Thyroid gland (tissue), 4 donors: ENCODE measurements at places on chromosomes 6 and 20. TPM values are rescaled to one million over a fixed set of nuclear protein-coding genes. Genes with fewer than 3 reads are reported as not detected.
A peak's percentile ranks its signal among the peaks of the same experiment; 100 is the strongest.

GRCh38 chr6:72616406-72617015 is 5.4 kb upstream of the KCNQ5 start:
- no peak for DNase-seq

DNA sequence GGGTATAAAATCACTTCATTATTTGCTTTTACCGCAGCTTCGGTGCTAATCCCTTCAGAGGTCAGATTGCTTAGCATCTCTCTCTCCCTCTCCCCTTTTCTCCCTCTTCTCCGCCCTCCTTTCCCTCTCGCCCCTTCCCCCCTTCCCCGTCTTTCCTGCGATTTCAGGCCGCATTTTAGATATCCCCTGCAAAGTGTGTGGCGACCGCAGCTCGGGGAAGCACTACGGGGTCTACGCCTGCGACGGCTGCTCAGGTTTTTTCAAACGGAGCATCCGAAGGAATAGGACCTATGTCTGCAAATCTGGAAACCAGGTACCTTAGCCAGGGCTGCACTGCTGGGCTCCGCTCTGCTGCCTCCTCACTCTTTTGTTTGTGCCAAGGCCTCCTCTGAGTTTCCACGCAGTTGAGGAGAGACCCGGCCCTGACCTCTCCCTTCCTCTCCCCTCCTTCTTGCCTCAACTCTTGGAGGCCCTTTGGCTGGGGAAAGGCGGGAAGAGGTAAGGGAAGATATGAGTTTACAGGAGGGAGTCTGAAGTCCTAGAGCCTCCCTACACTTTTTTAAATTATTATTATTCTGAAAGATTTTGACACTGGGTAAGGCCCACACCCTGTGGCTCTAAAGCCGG is 5.6 kb downstream of the NR2E1 start:
- DNase-seq, result no peak

DNA sequence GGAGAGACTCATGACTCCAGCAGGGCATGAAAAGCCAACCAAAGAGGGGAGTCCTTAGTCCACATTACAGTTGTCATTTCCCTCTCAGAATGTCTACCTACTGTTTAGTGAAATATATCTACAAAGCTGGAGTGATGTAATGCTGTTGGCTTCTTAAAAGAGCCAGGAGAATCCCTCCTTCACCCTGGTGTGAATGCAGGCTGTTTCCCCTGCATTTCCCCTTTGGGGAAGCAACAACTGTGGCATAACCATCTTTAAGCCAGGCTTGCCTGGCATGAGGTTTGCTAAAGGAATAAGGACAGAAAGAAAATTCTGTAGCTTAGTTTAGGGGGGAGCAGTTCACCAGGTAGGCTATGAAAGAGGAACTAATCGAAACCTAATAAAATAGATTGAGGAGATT is 129.5 kb downstream of the CRYBG1 start:
- DNase-seq, result no peak

GRCh38 chr20:8434326-8434876 is 302.3 kb downstream of the PLCB1 start:
- no peak for DNase-seq

DNA sequence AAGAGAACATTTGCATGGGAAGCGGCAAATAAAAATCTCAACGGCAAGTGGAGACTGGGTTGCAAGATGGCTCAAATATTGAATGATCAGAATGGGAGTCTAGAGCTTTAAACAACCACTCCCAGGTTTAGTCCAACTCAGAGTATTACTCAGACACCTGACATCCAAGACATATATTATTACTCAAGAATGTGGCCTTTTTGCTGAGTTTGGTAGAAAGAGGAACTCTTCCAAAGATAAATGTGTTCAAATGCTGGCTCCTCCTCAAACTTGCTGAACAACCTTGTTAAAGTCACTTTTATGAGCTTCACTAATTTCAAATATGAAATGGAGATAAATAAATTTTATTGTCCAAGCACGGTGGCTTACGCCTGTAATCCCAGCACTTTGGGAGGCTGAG is 77.8 kb downstream of the ESR1 start:
- DNase-seq, result no peak

DNA sequence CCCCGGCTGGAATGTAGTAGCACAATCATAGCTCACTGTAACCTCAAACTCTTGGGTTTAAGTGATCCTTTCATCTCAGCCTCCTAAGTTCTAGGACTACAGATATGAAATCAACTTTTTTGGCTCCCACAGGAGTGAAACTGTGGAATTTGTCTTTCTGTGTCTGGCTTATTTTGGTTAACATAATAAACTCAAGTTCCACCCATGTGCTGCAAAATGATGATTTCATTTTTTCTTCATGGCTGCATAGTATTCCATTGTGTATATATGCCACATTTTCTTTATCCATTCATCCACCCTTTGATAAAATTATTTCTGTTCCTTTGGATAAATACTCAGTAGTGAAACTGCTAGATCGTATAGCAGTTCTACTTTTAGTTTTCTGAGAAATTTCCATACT is 29.9 kb downstream of the RNGTT start:
- DNase-seq, result no peak

DNA sequence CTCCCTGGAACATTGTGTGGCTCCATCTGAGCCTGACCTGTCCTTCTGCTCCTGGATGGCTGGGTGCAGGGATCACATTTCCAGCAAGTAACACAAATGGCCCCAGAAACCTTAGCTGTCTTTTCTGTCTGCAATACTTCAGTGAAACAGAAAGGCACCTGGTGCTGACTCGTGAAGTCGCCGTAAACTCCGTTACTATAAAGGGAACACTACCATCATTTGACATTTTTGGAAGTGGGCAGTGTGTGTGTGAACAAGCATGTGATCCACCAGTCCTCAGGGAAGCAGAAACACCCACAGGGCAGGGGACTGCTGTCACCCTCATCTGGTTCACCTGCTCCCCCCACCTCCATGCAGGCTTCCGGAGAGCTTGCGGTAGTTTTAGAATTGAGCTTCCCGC is 23.9 kb downstream of the SERPINB6 start:
- no peak for DNase-seq

- no peak for DNase-seq
Observed at GRCh38 chr6:30839671-30840070, 44.6 kb upstream of the DDR1 start.

DNA sequence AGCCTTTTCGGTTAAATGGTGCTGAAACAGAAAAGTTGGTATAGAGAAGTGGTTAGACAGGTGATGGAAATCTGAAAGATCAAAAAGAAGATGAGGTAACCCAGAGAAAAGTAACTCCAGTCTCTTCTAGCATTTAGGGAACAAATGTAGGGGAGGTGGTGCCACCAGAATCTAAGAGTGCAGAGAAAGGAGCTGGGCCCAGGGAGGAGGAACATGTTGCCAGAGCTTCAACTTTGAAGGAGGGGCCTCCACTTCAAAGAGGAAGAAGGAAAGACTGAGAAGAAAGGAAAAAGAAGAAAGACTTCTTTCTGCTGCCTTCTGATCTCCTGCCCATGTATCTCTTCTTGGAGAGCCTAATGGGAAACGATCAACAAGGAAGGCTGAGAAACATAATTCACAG is 23.5 kb upstream of the ATRN start:
- DNase-seq, result no peak

- peak; percentile 46 for DNase-seq
Observed at GRCh38 chr20:53736757-53737395, 143.2 kb upstream of the ZNF217 start.

DNA sequence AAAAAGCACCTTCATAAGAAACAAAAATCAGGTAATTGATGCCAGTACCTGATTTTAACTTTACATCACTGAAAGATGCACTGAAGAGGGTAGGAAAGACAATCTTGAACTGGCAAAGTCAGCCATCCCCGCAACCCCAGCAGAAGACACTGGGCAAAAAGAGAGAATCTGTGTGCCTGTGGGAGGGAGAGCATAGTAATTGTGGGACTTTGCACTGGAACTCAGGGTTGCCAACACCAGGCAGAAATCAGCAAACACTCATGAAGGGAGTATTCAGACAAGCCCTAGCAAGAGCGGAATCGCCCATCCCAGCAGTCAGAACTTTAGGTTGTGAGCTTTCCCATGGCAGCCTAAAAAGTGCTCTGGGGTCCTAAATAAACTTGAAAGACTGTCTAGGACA is 344.6 kb upstream of the GJE1 start:
- no peak for DNase-seq

DNA sequence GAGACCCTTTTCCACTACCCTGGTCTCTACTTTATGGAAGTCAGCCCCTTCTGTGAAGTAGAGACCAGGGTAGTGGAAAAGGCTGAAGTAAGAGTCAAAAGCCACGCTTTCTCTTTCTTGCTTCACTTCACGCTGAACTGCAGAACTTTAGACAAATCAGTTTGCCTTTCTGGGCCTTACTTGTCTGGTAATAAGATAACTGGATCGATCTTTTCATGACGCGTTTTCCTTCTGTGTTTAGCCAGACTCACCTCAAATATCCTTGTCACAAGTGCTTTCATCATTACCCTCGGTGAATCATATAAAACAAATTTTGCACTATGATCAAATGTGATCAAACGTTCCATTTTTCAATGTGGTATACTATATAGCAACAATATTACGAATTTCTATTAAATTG is 170.7 kb downstream of the CLIC5 start:
- DNase-seq, result no peak

DNA sequence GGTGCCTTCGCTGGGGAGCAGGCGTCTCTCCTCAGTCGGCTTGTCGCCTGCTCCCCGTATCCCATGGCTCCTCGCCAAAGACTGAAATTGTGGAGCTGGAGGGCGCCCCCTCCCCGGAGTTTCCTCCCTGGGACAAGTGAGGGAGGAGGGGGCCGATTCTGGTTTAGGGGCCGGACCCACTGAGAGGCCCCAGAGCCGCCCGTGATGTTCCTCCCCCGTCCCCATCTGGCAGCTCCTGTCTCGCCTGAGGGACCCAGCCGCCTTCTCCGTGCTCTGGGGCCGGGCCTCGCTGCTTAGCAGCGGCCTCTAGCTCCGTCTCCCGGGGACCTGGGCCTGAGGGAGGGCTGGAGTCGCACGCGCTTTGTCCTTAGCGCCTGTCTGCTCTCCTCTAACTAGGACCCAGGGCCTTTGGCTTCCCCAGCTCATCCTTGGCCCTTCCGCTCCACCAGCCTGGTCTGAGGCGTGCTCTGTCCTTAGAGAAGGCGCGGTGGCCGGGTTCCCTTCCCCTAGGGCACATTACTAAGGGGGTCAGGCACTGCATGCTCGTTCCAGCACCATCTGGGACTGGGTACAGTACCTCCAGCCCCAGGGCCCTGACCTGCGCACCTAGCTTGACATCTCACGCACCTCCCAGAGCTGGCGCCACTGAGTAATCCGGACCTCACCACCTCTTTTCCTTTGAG is 29.7 kb downstream of the SLC12A5 start:
- no peak for DNase-seq

GRCh38 chr6:10237298-10238038 is 177.4 kb downstream of the TFAP2A start:
- DNase-seq, result no peak

- DNase-seq, result no peak
Observed at GRCh38 chr20:63850689-63851547, 10.4 kb upstream of the ABHD16B start.

DNA sequence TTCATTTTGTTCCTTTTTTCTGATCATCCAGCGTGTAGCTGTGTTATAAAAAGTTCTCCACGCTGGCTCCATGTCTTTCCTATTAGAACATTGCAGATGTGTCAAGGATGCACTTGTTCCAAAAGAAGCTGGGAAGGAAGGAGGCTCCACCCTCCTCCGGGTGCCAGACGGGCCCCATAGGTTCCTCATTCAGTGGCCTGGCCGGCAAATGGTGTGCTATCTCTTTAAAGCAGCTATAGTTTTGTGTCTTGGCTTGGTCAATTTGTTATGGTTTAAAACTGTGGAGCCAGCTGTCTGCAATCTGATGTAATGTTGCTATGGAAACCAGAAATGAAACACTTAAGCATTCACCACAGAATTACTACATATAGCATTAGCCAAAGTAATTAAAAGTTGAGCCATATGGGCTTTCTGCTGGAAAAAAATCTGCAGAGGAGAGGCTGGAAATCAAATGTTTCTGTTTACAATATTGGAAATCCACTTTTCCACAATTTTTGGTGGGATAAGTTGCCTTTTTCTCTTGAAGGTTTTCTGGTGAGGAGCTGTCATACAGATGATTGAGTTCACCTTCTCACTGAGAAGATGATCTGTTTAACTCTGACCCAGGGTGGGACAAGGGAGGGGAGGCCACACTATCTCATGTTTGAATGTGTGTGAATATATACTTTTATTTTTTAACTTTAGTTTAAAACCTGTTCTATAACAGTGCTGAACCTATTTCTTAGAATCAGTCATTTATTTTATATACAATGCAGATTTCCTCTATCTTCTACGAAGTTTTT is 167.4 kb downstream of the SASH1 start:
- DNase-seq, result no peak

DNA sequence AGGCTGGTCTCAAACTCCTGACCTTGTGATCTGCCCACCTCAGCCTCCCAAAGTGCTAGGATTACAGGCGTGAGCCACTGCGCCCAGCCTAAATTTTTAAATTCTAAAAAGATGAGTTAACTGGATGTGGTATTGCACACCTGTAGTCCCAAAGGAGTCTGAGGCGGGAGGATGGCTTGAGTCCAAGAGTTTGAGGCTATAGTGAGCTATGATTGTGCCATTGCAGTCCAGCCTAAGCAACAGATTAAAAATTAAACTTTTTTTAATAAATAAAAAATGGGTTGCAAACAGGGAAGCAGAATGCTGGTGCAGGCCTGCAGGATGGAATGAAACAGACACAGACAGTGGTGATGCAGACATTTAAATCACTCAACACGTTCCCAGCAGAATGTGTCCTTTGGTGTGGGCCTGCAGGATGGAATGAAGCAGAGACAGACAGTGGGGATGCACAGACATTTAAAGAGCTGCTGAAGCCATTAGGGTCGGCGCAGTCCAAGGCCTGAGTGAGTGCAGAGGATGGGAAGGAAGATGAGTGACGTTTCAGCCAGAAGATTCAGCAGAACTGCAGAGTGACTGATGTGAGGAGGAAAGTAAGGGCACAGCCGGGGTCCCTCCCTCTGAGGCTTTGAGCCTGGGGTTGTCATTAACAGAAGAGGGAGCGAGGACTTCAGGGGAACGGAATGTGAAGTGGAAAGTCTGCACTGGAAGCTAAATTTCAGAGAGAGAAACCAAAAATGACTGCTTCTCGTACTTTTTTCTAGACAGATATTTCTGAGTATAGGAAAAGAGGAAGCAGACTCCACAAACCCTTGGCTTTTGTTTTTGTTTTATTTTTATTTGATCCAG is 117.5 kb downstream of the RIN2 start:
- DNase-seq, result peak; percentile 54

INSM1 gene
- total RNA-seq, result not detected

MRPL18 gene
- total RNA-seq, result 85.7 TPM

ZBP1 gene
- total RNA-seq, result 0.34 TPM

IRF4 gene
- total RNA-seq, result 1.1 TPM

RBM24 gene
- 0.45 TPM for total RNA-seq

RNASET2 gene
- 51.6 TPM for total RNA-seq
